ENCODE measurements at places on chromosomes 16 and 17. TPM values are rescaled to one million over a fixed set of nuclear protein-coding genes. Genes with fewer than 3 reads are reported as not detected.

KRTAP4-3 gene
- not detected for total RNA-seq

- H3K36me3 ChIP-seq: no peaks in the 10 kb centered on the region
- H3K27ac ChIP-seq: no peak overlapping the region
- H3K4me3 ChIP-seq: no peak overlapping the region
- no peaks in the 10 kb centered on the region for H3K4me1 ChIP-seq
Observed at GRCh38 chr16:64121473-64121872, 1000.4 kb downstream of the CDH11 start.

GRCh38 chr16:974611-975261 is 4.0 kb upstream of the LMF1 start:
- no peak overlapping the region for H3K27ac ChIP-seq
- H3K27me3 ChIP-seq: peaks cover 62% of the 10 kb centered on the region
- peaks cover 3% of the 10 kb centered on the region for H3K4me1 ChIP-seq
- H3K4me3 ChIP-seq: no peak overlapping the region
- no peak for DNase-seq

DNA sequence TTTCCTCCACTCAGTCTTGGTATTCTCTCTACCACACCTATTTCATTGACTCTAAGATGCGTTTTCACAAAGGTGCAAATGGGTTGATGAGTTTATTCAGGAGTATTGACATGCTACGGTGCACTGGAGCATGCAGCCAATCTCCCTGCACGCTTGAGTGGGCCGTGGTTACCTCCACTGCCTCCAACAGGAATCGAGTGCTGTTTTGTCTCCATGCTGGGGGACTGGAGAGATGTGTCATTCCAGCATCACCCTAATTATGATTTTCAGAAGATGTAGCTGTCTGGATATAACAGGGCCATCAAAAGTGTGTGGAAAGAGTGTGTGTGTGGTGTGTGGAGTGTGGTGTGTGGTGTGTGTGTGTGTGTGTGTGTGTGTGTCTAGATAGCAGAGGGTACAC is 351.6 kb upstream of the ZFHX3 start:
- no peaks in the 10 kb centered on the region for H3K27me3 ChIP-seq
- H3K4me3 ChIP-seq: no peak overlapping the region
- H3K36me3 ChIP-seq: no peaks in the 10 kb centered on the region
- H3K4me1 ChIP-seq: no peaks in the 10 kb centered on the region
- H3K27ac ChIP-seq: no peak overlapping the region
- no peak for DNase-seq

DNA sequence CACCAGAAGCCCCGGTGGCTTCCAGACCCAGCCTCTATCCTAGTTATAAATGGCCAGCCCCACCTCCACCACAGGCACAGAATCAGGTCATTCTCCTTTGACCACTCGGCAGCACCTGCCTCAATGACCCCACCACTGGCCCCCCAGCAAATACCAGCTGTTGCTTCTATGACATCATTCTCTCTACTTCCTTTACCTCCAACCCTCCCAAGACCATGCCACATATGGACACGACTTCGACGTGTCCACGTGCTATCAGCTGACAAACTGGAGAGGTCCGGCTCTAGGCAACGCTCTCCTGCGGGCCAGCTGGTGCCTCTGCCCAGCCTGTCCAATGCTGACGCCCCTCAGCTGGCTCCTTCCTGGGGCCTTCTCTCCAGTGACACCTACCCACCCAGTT is 5.9 kb downstream of the ALYREF start:
- H3K27ac ChIP-seq: no peak overlapping the region
- no peak overlapping the region for H3K4me3 ChIP-seq
- DNase-seq: no peak
- no peaks in the 10 kb centered on the region for H3K27me3 ChIP-seq
- 0 out of 2 replicates have a peak, but pooled peaks cover 3% of the 10 kb centered on the region for H3K4me1 ChIP-seq

- H3K4me3 ChIP-seq: no peak overlapping the region
- H3K4me1 ChIP-seq: peaks cover 7% of the 10 kb centered on the region
- peaks cover 2% of the 10 kb centered on the region for H3K36me3 ChIP-seq
- DNase-seq: no peak
- H3K27ac ChIP-seq: no peak overlapping the region
Observed at GRCh38 chr17:7382901-7383300, 2.0 kb downstream of the TNK1 start.

- peaks cover 5% of the 10 kb centered on the region for H3K4me1 ChIP-seq
- DNase-seq: no peak
- H3K4me3 ChIP-seq: no peak overlapping the region
- no peaks in the 10 kb centered on the region for H3K27me3 ChIP-seq
Observed at GRCh38 chr17:37361543-37361942, 14.2 kb upstream of the C17orf78 start.

DNA sequence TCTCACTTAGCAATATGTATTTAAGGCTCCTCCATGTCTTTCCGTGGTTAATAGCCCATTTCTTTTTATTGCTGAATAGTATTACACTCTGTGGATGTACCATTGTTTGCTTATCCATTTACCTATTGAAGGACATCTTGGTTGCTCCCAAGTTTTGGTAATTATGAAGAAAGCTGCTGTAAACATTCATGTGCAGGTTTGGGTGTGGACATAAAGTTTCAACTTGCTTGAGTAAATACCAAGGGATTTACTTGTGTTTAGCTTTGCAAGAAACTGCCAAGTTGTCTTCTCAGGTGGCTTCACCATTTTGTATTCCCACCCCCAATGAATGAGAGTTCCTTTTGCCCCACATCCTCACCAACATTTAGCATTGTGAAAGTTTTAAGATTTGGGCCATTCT is 9.5 kb downstream of the LRRC36 start:
- H3K27me3 ChIP-seq: no peaks in the 10 kb centered on the region
- no peak overlapping the region for H3K27ac ChIP-seq
- no peaks in the 10 kb centered on the region for H3K4me1 ChIP-seq
- no peak overlapping the region for H3K4me3 ChIP-seq
- DNase-seq: no peak
